LoVo (cell line): ENCODE measurements at places on chromosomes 1 and 21.
A peak's percentile ranks its signal among the peaks of the same experiment; 100 is the strongest.

DNA sequence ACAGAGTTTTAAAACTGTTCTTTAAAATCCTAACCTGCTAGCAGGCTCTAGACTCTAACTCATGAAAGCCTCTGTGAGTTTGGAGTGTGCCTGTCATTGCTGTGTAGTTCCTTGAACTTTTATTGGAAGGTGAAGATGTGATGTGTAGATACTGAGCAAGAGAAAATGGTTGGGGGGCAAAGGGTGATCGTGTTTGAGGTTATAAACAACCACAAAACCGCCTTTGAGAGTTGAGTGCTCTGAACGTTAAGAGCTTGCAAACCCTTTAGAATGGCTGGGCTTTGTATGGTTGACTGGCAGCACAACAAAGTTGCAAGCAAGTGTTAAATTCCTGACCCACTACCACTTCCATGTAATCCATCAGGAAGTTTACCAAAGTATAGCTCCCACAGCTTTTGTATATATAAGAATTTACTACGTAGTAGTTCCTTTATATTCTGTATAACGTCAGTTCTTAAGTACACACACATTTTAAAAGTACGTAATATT, 19.6 kb downstream of the BACE2 start:
- no peak for DNase-seq

DNA sequence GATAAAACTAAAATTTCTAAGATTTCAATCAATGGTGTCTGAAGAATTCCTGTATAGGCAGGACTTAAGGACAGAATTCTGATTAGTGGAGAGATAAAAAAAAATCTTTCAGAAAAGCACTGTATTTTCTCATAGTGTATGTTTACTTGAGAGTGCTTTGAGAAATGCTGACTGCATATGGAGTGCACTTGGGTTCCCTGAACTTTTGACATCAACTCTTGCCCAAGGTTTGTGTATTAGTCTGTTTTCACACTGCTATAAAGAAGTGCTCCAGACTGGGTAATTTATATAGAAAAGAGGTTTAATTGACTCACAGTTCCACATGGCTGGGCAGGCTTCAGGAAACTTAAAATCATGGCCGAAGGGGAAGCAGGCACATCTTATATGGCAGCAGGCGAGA, 275.0 kb downstream of the LRRC40 start:
- no peak for DNase-seq

DNA sequence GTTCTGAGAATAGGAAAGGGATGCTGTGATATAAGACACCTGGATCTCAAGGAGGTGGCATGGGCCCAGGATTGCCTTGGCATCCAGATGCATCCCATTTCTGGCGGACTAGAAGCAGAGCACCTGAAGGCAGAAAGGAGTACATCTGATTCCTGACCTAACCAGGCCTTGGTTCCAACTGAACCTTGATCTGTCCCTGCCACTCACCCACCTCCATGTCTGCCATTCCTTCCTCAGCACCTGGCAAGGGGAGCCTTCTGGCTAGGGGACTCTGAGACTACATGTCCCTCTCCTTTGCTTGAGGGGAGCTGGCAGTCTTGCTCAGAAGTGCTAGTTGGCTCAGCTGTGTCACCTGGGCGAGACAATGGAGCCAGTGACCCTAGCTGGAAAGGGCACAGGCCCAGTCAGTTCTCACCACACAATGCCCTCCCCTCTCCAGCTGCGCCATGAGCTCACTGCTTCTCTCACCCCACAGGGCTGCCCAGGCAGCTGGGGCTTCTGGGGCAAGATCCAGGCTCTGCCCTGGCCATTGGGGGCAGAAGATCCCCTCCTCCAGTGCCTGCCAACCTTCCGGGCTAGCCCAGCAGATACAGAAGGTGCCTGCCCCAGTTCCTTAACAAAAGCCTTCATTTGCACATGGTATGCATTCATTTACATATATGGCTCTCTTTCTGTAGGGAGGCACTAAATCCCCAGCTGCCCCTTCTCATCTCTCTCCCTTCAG, 2.9 kb downstream of the IGSF8 start:
- no peak for DNase-seq

DNA sequence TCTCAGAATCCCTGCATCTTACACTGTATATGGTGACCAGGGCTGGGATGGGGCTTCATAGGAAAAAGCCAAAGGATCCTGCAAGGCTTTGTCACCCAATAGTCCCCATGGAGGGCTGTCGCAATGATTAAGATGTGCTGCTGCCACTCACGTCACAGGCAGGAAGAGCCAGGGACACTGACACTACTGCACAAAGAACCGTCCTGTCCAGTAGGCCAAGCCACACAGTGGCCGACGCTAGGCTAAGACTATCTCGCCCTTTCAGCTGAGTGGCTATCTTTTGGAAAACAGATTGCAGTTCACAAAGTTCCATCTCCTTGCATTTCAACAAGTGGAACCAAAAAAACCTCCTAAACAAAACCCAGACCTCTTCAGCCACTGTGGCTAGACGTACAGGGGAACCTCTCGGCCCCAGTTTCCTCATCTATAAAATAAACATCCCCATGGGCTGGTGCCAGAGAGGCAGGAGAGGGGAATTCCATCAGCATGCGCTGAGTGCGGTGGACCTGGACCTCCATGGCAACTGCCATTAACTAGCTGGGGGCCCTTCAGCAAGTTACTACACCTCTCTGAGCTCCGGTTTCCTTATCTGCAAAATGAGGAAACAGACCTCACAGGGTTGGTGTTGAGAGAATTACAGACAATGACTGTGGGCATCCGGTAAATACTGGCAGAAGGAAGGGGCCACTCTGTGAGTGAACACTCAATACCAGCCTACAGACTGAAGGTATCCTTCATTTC, 8.7 kb downstream of the CAPZB start:
- no peak for DNase-seq

GRCh38 chr1:179079113-179079761, 2.6 kb upstream of the TOR3A start:
- DNase-seq = peak; percentile 75

DNA sequence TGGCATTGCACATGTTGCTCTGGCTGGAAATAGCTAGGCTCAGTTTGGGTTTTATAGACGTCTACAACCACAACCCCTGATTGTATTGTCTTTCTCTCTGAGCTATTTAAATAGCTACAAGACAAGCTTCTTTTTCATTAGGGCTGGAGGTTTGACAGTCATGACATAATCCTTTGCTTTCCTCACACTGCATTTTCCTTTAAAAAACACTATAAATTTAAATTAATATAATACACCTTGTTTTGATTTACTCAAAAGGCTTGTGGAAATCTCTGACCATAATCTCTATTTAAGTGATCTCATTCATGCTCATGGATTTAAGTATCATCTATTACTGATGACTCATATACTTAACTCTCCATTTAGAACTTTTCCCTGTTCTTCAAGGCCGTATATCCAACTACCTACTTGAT, 50.4 kb upstream of the PTGFR start:
- DNase-seq = no peak

DNA sequence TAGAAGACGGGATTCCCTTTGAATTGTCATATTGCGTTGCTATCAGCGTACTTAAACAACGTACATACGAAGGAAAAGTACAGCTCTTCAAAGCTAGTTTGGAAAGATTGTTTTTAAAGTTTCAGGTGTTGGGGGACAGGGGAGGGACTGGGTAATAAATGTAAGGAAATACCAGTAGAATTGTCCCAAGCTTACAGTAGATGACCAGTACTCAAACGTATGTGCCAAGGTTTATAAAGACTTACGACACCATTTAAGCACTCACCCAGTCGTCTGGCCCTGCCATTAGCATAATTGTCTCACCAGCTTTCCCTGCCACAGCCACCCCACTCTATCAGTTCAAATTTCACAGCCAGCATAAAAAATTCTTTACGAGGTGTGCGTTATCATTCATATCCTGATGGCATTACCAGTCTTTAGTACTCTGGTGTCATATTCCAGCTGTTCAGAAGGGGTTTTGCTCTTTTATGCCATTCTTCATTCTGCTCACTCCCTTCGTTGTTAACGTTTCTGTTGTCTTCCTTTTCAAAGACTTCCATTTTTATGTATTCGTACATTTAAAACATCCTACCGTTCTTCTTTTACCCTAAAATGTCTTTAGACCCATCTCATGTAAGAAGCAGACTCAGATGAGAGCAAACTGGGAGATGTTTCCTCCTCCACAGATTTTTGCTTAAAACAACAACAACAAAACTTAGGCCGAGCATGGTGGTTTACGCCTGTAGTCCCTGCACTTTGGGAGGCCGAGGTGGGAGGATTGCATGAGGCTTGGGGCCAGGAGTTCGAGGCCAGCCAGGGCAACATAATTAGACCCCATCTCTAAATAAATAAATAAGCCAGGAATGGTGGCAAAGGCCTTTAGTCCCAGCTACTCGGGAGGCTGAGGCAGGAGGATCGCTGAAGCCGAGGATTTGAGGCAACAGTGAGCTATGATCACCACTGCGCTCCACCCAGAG, 1.0 kb upstream of the HP1BP3 start:
- peak; percentile 14 for DNase-seq

DNA sequence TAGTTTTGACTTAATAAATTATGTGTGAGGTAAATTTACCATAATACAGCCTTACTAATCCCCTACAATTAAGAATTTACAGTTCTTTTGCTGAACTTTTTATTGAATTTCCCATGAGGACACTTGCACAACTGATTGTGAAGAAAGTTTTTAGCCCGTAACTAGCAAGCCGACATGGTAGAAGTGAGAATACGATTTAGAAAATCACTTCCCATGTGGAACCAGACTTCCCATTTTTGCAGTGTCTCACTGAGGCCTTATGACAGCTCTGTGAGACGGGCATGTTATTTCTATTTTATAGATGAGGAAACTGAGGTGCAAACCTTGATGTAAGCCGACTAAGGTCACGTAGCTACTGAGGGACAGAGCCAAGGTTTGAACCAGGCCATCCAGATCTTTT, 32.5 kb upstream of the LMO4 start:
- DNase-seq = no peak

DNA sequence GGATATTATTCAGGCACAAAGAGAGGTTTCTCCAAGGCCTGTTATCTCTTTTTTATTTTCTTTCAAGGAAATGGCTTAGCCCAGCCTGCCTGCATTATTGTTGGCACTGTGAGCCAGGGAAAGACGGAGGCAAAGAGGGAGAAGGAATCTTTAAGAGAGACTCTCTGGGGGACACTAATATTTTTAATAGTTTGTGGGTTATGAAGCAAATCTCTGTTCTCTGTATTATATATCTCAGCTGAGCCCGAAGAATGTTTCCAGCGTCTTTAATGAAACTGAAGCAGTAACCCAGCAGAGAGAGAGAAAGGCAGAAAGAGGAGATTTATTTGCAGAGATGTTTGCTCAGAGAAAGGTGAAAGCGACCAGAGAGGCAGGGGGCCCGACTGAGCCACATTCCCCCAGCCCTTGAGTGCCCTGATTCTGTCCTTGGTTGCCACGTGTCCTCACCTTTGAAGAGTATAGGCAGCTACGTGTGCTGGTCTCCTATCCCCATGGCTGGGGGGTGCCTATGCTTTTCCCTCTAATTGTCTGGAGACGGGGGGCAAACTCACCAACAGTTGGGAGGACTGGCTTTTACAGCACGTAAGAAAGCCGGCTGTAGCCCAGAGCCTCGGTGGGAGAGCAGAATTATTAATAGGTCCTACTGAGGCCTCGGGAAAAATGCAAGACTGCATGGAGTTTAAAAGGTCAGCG, 166.4 kb downstream of the TRABD2B start:
- DNase-seq = no peak

DNA sequence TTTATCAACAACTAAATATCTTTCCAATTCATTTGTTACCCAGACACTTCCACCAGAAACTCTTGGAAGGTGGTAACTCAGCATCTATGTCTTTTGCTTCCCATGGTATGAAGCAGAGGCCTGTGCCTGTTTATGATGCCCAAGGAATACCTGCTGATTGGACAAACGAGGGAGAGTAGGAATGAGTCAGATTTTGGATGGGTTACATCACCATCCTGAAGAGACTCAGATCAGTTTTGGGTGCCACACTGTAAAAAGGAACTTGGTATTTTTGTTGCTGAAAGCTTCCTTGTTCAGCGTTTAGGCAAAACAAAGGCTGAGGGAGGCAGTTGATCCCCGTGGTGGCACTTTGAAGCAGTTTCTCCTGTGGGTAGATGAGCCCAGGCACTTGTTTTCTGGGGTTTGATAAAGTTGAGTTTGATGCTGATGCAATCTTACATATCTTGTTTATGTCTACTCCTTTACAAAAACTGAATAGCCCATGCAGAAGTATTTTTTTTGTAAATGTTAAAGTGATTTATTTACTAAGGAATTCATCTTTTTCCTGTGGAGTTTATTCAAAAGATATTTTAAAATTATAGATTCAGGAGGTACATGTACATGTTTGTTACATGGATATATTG, 26.7 kb upstream of the CYP4X1 start:
- DNase-seq = no peak

DNA sequence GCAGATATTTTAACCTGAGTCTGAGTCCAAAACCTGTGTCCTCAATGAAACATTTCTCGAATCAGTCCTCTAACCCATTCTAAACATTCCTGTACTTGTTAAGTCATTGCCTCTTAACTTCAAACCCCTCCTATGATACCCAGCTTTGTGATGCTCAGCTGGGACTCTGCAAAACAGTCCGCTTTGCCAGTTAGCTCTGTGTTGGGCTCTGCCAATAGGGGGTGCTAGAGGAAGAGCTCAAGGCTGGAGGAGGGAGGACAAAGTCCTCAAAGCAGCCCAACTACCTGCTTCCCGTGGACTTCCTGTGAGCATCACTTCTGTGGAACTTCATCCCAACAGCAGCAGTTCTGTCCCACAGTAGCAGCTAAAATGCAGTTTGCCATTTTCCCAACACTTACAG, 38.1 kb upstream of the SYT14 start:
- no peak for DNase-seq

GRCh38 chr1:109181807-109182163, 31.9 kb upstream of the SARS1 start:
- no peak for DNase-seq

GRCh38 chr1:199546323-199546722, 481.2 kb upstream of the NR5A2 start:
- no peak for DNase-seq

DNA sequence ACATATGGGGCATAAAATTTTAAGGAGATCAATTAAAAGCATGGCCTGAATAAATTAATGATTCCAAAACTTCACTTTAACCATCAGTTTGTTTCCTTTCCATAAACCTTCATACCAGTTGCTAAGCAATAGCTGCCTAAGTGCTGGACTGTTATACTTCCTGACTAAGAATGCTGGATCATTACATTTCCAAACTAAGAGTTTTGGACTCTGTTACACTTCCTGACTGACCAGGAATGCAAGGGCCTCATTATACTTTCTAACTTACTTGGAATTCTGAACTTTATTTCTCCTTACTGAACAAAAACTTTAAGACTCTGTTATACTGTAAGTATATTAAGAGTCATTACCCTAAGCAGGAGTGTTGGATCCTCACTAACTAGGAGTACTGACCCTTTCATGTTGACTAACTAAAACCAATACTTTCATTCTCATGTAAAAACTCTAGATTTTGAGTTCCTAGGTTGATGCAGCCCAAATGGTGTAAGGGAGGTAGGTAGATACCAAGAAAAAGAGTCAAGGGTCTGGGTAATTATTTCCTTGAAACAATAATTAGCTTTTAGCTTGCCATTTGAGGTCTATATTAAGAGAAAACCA, 118.2 kb downstream of the FAF1 start:
- DNase-seq = no peak
